ENCODE measurements at places on chromosomes 12 and 14.

- no peak for DNase-seq
These were observed 245.4 kb upstream of the KRR1 start for GRCh38 chr12:75756771-75757170.

GRCh38 chr12:3973269-3973884 lies 100.2 kb upstream of the PARP11 start:
- no peak for DNase-seq

DNA sequence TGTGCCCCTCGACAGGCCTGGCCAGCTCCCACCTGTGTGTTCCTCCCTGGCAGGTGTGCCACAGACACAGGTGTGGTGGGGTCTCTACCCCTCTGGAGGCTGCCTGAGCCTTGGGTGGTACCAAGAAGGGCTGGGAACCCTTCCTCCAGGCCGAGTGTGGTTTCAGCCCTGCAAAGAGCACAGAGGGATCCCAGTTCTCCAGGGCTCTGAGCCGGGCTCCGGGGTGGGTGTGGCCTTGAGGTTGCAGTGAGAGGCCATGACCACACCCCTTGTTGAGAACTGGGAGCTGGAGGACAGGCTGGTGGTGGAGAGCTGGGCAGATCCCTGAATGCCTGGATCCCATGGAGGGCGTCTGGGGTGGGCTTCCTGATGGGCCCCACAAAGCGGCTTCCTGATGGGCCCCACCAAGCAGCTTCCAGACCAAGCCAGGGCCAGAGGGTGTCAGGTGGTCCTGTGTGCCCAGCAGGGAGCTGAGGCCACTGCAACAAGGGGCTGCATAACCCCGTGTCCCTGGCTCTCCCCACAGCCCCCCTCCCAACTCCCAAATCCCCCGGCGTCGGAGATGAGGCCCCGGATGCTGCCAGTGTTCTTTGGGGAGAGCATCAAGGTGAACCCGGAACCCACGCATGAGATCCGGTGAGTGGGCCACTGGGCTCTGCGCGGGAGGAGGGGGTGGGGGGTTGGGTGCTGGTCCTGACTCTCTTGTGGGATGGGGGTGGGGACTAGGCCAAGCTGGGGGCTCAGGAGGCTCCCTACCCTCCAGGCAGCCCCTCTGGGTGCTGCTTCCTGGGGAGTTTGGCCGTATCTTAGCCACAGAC lies 16.6 kb downstream of the RFLNA start:
- no peak for DNase-seq

GRCh38 chr12:57530396-57531142 lies 7.9 kb downstream of the MBD6 start:
- no peak for DNase-seq

- DNase-seq = no peak
These were observed 199.9 kb downstream of the LRIG3 start for GRCh38 chr12:58720421-58720820.

GRCh38 chr12:78612190-78612589 lies 252.4 kb upstream of the SYT1 start:
- no peak for DNase-seq

DNA sequence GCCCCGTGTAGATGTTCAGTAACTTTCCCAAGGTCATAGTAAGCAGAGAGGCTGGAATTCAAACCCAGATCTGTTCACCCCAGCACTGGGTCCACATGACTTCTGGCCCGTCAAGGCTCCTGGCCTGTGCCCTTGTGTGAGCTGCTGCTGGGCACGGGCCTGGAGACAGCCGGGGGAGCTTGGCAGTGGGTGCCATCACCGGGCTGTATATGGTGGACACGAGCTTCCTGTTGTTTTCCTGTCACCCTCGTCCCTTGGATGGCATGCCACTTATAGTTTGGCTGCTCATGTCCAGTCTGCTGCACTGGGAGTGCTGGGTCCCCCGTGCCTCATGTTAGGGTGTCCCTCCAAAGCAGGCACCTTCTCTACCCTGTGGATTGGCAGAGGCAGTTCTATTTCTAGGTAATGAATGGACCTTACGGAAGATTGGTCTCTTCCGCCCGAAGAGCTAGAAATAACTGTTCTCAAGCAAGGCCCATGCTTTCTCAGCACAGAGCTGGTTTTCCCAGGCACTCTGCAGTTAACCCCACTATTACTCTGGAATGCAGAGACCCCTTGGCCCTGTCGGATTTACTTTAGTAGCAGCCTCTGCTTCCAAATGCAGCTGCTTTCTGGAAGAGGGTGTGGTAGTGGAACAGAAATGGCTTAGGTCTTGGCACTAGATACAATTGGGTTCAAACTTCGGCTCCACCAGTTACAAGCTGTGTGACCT lies 44.3 kb downstream of the ELK3 start:
- no peak for DNase-seq

DNA sequence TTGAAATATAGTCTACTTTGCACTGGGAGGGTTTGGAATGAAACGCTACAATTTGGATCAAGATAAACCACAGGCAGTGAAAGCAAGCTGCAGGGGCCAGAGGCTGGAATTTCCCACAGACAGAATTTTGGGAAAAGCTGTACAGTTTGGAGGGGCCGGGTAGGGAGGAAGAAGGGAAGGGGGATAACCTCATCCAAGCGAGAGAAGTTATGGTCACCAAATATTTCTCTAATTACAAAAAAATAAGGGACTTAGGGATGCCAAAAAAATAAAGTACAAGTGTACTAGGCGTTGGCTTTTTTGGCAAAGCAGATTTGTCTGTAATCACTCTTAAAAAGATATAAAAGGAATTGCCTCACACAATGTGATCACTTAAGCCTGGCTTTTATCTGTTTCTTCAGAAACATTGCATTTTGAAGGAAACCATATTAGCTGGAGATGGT lies 31.2 kb upstream of the ADGRD1 start:
- DNase-seq = no peak

- peak; percentile 89 for DNase-seq
These were observed 91.1 kb downstream of the FBXL14 start for GRCh38 chr12:1503281-1503711.

- DNase-seq = no peak
These were observed 99.5 kb upstream of the TMCC3 start for GRCh38 chr12:94749890-94750289.

DNA sequence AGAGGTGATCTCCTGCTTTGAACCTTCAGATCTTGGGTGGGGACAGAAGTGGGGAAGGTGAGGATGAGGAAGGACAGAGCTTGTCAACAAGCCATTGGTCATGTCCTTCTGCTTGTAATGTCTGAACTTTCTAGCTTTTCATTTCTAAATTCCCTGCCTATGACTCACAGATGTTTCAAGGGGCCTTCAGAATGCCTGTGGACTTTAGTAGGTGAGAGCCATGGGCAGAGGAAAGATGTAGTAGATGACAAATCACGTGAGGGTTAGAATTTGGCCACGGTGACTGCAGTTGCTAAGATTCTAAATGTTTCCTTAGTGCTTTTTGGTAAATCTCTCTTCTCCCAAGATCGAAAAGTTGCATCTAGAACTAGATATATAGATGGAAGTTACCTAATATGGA lies 18.7 kb upstream of the CREBL2 start:
- no peak for DNase-seq

- DNase-seq = no peak
These were observed 365.7 kb downstream of the LRIG3 start for GRCh38 chr12:58554522-58555157.

DNA sequence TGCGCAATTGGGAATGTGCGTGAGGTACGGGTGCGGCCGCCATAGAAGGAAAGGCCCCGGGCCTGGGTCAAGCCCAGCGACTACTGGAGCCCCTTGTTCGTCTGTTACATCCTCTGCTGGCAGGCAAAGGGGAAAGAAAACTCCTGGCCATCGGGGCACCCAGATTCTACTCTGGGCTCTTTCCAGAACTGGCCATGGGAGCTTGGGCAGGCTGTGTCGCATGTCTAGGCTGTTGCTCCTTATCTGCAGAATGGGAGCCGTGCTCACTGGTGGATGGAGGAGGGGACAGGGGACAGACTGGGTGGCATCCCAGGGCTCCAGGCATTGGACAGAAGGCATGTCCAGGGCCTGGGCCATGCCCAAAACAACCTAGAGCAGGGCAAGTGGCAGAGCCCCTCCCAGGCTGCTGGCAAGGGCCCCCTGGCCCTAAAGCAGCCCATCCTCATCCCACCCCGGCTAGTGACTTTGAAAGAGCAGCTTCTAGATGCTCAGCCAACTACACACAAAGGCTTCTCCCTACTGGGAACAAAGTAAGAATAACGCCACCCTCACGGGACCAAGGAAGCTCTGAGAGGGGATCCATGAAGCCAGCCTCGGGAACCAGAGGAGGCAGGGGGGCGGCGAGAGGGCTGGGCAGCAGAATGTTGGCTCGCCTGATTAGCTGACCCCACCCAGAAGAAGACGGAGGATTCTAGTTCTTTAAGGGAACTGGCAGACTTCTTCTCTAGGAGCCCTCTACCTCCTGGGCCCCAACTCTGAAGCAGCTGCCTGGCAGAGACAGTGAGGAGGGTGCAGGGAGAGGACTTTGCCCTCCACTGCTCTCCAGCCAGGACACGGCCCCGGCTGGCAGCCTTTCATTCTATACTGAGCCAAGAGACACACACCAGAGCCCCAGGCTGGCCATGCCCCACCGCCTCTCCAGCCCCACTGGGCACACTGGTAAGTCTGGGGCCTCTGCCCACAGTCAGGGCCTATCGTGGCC lies 96.8 kb downstream of the SINHCAF start:
- peak; percentile 75 for DNase-seq

DNA sequence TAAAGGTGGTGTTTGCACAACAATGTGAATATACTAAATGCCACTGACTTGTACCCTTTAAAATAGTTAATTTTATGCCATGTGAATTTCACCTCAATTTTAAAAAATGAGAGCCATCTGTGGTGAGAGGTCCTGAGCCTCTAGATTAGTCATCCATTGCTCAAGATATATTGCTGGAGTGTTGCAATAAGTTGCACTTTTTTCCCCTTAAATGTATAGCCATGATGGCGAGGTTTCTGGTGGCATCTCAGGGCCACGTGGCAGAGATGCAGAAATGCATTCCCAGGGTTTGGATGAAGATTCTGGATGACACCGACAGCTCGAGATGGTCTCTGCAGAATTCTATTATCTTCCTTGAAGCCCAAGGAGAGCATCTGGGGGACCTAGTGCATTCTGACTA lies 153.7 kb downstream of the AACS start:
- DNase-seq = no peak

DNA sequence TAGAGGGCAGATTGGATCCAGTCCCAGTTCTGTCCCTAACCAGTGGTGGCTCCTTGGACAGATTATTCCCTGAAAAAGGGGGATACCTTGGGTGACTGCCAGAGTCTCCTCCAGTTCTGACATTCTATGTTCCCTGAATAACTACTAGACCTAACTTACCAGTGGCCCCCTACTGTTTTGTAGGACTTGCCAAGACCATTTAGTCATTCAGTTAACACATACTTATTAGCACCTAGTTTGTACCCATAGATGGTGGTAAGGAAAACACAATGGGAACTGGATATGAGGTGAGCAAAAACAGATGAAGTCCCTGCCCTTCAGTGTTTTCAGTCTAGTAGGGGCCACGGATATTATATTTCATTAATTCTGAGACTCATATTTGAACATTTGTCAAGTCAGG lies 3.5 kb downstream of the PRPF40B start:
- DNase-seq = no peak

- no peak for DNase-seq
These were observed 21.7 kb downstream of the TRAF3 start for GRCh38 chr14:102798926-102799325.

DNA sequence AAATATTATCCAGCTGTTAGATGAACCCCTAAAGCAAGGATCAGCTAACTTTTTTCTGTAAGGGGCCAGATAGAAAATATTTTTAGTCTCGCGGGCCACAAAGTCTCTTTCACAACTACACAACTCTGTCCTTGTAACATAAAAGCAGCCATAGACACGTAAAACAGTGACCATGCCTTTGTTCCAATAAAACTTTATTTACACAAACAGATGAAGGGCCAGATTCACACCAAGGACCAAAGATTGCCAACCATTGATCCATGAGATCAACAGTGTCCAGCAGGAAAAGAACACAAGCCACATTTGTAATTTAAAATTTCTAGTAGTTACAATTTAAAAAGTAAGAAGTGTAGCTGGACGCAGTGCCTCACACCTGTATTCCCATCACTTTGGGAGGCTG lies 109.7 kb downstream of the PHETA1 start:
- DNase-seq = no peak

DNA sequence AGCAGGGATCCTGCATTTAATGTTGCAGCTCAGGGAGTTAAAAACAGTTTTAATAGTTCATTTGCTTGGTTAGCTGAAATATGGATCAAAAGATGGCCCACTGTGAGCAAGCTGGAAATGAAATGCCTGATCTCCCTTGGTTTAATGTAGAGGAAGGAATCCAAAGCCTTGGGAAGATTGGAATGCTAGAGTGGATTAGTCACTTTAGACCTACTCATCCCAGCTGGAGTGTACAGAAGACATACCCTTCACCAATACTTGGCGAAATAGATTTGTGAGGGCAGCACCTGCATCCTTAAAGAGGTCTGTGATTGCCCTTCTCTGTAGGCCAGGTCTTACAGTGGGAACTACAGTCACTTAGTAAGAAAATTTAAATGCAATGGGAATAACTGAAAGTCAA lies 58.0 kb upstream of the KRAS start:
- DNase-seq = no peak

GRCh38 chr14:24282736-24283135 lies 11.3 kb upstream of the RABGGTA start:
- no peak for DNase-seq

GRCh38 chr12:123475246-123475703 lies 17.3 kb downstream of the SNRNP35 start:
- DNase-seq = no peak

GRCh38 chr12:66978802-66979201 lies 290.4 kb upstream of the CAND1 start:
- DNase-seq = no peak

GRCh38 chr12:54967461-54967860 lies 17.1 kb downstream of the TESPA1 start:
- no peak for DNase-seq

- no peak for DNase-seq
These were observed 304.7 kb downstream of the ADGRD1 start for GRCh38 chr12:131258398-131258797.

DNA sequence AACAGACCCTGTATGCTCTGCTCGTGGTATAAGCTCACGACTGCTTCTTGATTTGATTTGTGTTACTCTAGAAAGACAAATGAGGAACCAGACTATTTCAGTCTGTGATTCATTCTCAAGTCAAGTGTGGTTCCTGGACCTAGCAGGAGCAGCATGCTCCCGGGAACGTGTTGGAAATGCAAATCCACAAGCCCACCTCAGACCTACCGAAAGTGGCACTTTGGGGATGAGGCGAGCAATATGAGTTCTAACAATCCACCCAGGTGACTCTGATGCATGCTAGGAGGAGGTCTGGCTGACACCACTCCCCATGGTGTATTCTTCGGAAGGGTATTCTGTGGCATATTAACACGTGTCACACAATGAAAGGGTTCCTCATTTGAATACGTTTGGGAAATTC lies 59.5 kb upstream of the TMX1 start:
- DNase-seq = no peak

- no peak for DNase-seq
These were observed 235 bp downstream of the RAB2B start for GRCh38 chr14:21476523-21476924.

- DNase-seq = no peak
These were observed 15.9 kb upstream of the KRT83 start for GRCh38 chr12:52337054-52337453.

- no peak for DNase-seq
These were observed 39.1 kb downstream of the PPP1R12A start for GRCh38 chr12:79895804-79896203.

- DNase-seq = no peak
These were observed 165.7 kb downstream of the AKAP6 start for GRCh38 chr14:32494609-32495434.
